ENCODE measurements at places on chromosomes 6 and 20. TPM values are rescaled to one million over a fixed set of nuclear protein-coding genes. Genes with fewer than 3 reads are reported as not detected.

DNA sequence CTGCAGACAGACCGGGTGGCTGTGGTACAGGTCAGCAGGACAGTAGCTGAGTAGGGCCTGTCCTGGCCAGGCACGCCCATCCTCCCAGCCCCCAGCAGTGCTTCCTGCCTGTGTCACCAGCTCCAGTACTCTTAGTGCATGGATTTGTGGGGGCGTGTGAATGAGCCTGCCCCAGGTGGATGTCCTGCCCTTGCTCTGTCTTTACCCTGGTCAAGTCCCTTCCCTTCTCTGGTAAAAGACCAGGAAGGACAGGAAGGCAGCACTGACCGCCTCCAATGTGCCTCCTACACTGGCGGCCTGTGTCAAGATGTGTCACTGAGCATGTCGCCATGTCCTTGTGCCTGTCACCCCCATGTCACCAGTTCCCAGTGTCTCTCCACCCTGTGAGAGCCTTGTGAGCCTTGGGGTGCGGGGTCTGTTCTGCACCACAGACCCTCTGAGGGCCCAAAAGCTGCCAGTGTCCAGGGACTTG is 11.9 kb downstream of the TEAD3 start:
- peak; percentile 45 for DNase-seq

DNA sequence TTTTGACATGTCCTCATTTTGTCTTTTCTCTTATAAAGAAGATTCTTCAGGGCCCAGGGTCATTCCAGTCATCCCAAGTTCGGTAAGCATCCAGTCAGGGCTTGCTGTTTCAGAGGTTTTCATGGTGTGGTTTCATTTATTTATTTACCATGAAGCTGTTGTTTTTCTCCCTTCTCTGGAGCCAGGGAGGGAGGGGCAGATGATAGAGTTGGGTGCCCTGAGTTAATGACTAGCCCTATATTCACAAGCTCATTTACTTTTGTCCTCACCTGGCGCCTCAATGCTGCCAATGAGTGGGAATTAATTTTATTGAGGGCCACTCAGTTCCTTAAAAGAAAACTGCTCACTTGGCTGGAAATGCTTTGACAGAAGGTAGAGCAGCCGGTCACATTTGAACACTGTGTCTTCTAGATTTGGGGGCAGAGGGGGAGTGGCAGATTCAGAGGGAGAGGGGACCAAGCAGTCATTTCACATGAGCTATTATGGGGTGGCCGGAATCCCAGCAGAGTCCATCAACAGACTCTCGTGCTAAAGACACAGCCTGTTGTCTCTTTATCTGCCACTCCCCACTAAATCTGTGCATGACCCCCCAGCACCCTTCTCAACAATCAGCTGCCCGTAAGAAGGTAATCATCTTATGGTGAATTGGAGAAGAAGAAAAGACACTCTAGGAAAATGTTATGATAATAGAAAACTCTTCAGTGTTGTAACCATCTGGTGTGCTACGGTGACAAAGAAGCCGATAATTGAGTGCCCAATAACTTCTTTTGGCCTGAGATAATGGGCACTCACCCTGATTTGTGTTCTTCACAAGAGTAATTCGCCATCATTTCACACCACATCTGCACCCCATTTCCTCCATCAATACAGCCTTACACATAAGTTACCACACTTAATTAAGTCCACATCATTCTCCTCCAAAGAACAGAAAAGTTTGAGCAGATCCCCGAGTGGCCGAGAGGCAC is 573.5 kb upstream of the JAG1 start:
- DNase-seq = no peak

GRCh38 chr20:7346562-7346961 is 579.1 kb downstream of the BMP2 start:
- no peak for DNase-seq

DNA sequence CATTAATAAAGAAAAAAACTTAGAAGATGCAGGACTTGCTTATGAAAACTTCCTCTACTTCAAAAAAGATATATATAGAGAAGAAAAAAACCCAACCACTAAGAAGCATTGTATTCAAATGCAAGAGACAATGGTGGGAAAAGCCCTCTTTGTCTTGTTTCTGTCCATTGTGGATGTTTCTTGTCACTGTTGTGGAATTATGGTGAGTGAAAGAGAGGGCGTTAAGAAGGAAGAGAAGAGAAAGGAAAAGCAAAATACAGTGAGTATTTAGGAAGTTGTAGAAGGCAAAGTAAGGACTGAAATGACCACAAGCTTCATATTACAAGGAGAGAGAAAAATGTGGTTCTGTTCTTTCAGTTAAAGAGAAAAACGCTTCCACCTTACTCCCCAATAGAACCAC is 14.1 kb upstream of the THBD start:
- no peak for DNase-seq

The TSPO2 gene
- not detected for total RNA-seq

The ADGRF5 gene
- 57.3 TPM for total RNA-seq

The HAO1 gene
- total RNA-seq = not detected

The MAK gene
- total RNA-seq = under 0.01 TPM

The GNAS-AS1 gene
- total RNA-seq = 0.22 TPM

The APOM gene
- total RNA-seq = 0.40 TPM

Measured in lung microvascular endothelial cell (primary cell).